ENCODE measurements at places on chromosomes 6 and 20.

DNA sequence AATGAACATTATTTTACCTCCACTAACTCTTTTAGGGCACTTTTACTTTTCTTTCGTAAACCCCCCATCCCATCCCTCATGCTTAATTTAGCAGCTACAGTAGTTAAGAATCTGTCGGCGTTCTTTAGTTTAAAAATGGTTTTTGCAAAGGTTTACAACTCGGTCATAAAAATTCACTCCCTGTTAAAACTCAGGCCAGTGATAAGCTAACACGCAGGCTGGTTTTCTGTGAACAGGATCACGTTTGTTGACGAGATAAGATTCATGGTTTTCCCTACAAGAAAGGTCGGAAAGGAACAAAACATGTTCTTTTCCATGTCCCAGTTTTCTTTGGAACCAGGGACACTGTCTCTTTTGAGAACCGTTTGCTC, 101.1 kb downstream of the TOX2 start:
- no peak for DNase-seq

GRCh38 chr6:117955684-117956256, 48.7 kb downstream of the SLC35F1 start:
- DNase-seq = no peak

- no peak for DNase-seq
Observed at GRCh38 chr20:57150559-57150958, 115.9 kb downstream of the BMP7 start.

GRCh38 chr6:78842953-78843352, 24.4 kb upstream of the IRAK1BP1 start:
- DNase-seq = no peak

DNA sequence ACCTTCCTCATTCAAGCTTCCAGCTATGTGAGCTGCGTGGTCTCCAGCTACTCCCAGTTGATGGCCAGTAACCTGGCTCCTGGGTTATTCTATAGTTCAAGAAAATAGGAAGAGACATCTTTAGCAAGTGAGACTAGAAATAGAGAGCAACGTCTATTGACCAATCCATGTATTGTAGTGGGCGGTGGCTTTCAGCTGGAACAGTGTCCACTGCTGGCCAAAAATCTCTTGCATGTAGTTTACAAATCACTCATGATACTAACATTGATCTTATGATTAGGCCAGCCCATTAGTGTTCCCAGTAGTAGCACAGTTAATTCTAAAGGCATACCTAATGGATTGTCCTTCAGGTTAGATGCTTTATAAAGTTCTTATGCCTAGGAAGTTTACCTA, 58.9 kb upstream of the SCP2D1 start:
- DNase-seq = no peak

GRCh38 chr20:39603219-39603618, 641.1 kb downstream of the DHX35 start:
- no peak for DNase-seq

GRCh38 chr6:158737082-158737709, 82.0 kb downstream of the EZR start:
- DNase-seq = no peak

GRCh38 chr20:62022575-62023139, 43.0 kb downstream of the TAF4 start:
- no peak for DNase-seq

GRCh38 chr6:39983193-39983592, 48.9 kb upstream of the MOCS1 start:
- DNase-seq = no peak

- no peak for DNase-seq
Observed at GRCh38 chr6:167491438-167492099, 166.7 kb downstream of the TTLL2 start.

DNA sequence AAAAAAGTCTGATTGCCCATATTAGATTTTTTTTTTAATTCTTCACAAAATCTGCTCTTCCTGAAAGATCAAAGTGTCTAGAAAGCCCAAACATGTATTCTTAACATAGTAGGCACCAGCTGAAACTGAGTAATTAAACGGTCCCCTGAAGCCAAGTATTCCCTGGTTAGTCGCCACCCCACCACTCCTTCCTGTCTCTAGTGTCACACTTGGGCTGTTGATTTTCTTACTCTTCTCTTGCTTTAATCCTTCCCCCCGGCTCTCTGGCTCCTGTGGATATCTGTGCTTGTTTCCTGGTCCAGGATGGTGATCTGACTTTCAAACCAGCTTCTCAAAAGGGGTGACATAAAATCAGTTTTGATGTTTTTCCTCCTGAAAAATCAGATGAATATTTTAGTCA, 162.9 kb downstream of the QKI start:
- no peak for DNase-seq

DNA sequence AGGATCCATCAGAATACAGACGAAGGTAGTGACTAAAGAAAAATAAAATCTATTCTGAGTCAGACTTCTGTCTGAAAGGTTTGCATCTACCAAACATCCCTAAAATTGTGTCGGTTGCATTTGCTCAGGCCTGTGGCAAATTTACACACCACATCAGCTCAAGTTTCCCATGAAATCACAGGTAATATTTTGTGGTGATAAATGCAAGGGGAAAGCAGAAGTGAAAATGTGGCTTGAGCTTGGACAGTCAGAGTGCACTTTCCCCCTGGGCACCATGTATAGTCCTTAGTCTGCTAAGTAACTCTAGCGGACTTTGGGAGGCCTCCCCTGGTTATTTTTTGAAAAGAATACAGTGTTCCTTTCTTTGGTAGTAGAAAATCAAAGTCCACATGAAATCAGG, 159.1 kb downstream of the PKHD1 start:
- no peak for DNase-seq

- DNase-seq = no peak
Observed at GRCh38 chr6:16061818-16062217, 67.1 kb upstream of the MYLIP start.

DNA sequence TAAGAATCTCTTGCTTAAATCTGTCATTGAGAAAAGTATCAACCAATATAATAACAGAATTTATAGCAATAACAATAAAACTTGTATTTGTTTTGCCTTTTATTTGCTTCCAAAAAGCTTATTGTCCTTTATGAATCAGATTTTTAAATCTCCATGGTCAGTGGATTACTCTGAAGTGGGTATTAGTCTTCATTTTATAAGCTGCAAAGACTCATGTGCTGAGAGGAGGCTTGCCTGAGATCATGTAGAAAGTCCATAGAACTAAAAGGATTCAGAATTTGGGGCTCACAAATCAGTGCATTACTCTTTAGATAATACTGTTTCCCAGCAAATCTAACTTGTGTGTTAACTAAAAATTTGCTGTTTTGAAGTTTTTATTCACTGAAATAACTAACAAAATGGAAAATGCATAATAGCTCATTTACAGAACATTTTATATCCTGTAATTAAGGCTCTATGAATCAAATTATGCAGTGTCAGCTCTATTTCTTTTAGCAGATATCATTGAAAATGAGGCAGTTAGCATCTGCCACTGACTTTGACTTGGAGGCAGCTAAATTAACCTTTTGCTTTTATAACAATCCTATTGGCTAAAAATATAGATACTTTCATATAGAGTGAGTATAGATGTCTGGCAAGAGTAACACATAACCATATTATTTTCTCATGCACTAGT, 781.1 kb upstream of the CITED2 start:
- no peak for DNase-seq

DNA sequence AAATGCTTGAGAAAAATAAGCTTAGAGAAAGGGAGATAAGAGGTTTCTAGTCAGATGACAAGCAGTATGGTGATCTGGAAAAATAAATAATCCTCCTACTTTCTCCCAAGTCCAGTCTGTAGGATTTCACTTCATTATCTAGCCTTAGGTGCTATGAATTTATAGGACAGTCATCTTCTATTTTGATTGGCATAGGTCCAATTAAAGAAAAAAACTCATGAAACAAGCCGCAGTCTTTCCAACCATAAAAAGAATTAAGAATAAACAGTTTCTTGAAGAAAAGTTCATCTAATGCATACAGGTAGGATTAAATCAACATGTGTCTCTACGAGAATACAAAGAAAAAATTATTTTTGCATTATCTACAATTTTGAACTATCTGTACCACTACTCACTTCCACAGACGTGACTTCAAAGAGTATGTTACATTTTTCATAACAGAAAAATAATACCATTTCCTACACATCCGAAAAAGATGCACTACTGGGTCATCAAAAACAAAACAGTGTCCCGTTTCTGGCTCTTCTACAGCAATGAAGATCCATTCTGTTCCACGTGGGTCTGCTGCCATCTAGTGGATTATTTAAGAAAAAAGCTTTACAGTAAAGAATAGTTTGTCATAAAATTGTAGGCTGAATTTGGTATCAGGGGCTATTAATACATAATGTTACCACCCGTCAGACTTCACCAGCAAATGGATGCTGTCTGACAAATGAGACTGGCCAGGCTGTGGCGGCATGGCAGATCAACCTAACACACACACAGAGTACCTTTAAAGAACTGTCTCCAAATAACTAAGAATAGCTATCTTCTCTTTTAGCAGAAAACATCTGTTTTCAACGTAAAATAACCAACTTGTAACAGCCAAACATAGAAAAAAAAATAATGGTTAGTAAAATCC, 28.9 kb downstream of the STX7 start:
- no peak for DNase-seq

- DNase-seq = no peak
Observed at GRCh38 chr20:13220194-13220903, 725 bp upstream of the ISM1 start.

GRCh38 chr6:166156942-166157341, 10.7 kb downstream of the TBXT start:
- no peak for DNase-seq

DNA sequence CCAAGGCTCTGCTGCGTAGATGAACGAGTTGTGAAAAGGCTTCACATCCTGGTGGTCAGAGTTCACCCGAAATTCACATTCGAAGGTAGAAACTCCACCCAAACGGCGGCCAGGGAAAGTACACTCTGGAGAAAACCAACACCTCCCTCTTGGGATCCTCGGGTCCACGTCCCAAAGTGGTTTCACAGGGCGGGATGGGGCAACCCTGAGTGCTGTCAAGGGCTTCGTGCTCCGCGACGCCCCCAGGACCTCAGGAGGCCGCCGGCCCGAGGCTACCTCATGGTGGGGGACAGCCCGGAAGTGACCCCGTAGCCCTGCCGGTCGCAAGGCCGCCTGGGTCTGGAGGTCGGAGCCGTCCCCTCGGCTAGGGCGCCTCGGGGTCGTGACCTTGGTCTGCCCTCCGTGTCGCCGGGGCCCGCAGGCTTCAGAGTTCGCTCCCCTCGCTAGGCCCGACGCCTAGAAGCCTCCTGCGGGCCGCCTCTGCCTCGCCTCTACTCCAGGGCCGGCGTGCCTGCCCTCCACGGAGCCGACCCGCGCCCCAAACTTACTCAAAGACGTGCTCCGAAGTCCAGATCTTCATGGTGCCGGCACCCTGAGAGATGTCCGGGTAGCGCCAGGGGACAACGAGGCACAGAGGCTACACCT, at the start of gene PRELID3B:
Gene PRELID3B (minus strand): TSS at position 636 of the 645 bp plus-strand sequence. CDS start 56 bp downstream, at position 580.
- DNase-seq = no peak

DNA sequence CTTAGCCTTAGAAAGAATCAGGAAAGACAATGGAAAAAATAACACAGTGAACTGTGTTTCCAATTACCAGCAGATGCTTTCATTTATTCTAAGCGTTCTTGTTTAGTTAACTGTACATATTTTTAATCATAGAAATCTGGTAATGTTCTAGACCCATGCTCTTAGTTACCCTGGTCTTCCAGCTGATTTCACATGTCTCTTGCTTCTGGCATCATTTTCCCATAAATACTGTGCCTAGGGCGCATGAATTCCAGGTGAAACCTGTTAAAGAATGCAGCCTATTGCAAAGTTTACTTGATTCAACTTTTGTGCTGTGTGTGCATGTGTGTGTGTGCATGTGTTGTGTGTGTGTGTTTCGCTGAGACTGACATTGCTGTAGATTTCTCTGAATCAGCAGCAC, 178.6 kb downstream of the PDE7B start:
- no peak for DNase-seq

- DNase-seq = no peak
Observed at GRCh38 chr6:38938741-38939140, 109.8 kb upstream of the GLP1R start.

- DNase-seq = no peak
Observed at GRCh38 chr20:37573626-37574198, 46.0 kb upstream of the BLCAP start.

GRCh38 chr6:113697632-113698410, 159.3 kb upstream of the MARCKS start:
- no peak for DNase-seq

DNA sequence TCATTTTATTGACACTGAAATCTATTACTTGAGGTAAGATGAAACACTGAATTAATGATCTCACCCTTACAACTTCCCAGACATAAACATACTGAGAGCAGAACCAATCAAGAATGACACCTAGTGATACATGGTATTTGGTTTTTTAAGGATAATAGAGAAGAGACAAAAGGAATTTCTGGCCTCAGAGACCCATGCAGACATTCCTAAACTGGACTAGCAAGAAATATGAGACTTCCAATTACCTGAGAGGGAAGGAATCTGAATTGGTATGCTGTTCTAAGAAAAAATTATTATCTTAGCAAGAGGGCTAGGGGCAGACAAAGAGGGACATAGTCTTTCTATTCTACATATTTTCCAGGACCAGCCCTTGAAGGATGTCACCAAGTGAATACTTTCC, 141.1 kb downstream of the BMP5 start:
- DNase-seq = no peak

DNA sequence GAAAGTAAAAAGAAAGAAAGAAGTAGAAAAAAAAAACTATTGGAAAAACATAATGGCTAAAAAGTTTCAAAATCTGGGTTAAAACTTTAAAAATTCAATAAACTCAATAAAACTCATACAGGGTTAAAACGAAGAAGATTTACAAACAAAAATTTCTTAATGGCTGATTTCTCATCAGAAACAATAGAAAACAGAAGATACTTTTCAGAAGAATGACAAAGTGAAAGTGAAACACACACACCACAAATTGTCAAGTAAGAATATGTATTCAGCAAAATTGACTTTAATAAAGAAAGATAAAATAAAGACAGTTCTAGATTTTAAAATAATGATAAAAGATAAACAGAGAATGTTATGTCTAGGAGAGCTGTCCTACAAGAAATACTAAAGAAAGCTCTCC, 618.9 kb upstream of the GJE1 start:
- no peak for DNase-seq

DNA sequence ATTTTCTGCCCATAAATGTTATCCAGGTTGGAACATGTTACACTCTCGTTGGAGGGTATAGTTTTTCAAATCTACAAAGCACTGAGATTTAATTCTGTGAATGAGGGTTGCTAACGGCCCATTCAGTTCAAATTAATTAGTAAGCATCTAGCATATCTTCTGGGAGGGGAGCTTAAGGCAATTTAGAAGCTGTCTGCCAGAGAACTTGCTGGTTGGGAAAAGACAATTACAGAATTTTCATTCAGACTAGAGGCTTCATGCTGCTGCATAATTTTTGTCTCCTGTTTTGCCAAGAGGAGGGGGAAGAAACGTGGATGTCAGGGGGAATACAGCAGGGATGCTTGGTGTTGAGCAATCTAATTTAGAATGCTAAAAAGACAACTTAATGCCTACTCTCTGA, 268.3 kb upstream of the FAM83B start:
- no peak for DNase-seq

DNA sequence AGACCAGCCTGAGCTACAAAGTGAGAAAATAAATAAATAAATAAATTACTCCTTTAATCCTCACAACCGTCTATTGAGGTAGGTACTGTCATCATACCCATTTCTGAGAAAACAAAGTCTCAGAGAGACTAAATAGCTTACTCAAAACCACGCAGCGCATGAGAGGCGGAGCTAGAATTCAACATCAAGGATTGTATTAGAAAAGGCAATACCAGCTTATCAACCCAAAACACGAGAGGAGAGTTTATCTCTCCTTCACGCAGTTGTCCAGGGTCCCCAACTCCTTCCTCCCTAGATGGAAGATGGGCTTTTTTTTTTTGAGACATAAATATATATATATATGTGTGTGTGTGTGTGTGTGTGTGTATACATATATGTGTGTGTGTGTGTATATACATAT, 12.2 kb downstream of the HNF4A start:
- DNase-seq = no peak
